ENCODE measurements at places on chromosomes 3 and 15.

GRCh38 chr3:28295898-28296490, 52.5 kb upstream of the ZCWPW2 start:
- no peak for DNase-seq

DNA sequence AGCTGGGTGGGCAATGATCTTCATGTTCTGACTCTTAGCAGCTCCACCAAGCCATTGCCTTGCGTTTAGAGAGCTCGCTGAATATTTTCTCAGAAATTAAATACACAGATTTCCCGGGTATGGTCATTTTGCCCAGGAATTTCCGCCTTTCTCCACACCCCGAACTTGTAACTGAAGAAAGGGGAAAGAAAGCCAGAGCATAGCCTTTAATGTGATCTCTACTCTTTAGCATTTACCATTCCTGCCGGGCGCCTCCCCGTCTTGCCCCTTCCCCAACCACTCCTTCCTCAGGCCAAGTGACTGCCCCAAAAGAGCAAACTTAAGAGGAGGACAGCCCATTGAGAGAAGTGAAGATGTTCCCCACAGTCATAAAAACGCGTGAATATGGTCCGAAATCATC, 53.1 kb downstream of the LMCD1 start:
- no peak for DNase-seq

DNA sequence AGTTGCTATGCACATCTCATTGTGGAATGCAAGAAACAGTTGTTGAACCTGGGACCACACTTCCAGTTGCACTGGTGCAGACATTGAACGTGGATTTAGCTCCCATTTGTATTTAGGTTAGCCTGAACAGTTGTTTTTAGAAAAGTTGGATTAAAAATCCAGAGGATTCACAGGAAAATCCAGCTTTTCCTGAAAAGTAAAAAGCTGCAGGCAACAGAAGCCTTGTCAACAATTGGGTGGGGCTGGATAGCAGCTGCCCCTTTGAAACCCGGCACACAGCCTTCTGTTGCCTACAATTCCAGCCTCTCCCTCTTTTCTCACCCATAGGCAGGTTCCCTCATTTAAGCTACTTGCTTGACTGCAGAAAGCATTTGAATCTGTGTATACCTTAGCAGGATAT, 165.3 kb upstream of the TBL1XR1 start:
- DNase-seq, result no peak

- no peak for DNase-seq
These were observed 68.6 kb downstream of the VGLL4 start for GRCh38 chr3:11574981-11575669.

DNA sequence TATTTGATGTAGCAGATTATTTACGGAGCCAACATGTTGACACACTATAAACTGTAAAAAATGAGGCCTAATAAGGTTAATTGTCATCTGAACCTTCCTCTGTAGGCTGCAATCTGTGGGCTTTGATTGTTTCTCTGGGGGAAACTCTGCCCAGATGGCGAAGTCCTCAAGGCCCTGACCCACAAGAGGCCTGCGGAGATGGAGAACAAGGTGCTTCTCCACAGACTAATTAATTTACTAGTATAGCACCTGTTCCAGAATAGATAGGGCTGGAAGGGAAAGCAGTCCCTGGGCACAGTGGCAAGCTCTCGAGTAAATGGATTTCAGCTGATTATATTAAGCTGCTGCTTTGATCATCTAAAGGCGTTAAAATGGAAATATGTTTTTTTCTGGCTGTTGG, 338.8 kb upstream of the DNAJC19 start:
- DNase-seq, result no peak

- no peak for DNase-seq
These were observed 149.0 kb downstream of the PDZRN3 start for GRCh38 chr3:73475717-73476116.

- DNase-seq, result peak; percentile 65
These were observed 10.7 kb downstream of the GCNT3 start for GRCh38 chr15:59622289-59622688.

DNA sequence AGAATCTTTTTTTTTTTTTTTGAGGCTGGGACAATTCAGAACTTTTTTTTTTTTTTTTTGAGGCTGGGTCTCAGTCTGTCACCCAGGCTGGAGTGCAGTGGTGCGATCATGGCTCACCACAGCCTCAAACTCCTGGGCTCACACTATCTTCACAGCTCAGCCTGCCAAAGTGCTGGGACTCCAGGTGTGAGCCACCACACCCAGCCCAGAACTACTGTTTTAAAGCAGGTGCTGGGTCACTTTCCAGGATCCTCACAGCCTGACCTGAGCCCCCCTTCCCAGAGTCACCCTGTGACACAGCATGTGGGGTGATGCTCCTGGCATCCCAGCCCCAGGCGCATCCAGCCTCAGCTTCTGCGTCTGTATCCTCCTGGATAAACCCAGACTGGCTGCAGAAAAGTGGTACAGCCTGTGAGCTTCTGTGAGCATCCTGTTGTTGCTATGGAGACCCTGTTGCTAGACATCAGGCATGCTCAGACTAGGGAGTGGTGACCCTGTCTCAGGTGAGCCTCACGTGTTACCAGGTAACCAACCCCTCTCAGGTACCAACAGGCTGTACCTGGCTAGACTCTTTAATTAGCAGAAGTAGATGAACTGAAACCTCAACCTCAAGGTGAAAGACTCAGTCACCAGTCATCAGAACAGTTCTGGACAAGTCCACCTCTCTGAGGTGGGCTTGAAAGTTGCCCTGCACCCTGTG, 15.0 kb downstream of the KLF13 start:
- DNase-seq, result no peak

DNA sequence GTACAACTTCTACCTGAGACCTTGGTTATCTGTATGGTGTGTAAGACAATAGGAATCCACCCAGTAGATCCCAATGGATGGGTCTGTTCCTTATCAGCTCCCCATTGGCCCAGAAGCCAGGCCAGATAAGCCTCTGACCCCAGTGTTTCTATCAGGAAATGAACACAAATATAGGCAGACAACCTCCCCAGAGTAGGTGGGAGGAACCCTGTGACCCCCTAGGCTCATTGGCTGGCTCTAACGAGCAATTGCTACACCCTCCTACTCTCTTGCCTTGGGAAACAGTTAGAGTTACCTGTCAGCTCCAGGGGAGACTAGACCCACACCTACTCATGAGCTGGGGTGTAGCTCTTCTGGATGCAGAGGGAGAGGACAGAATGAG, 299.9 kb downstream of the UACA start:
- no peak for DNase-seq

DNA sequence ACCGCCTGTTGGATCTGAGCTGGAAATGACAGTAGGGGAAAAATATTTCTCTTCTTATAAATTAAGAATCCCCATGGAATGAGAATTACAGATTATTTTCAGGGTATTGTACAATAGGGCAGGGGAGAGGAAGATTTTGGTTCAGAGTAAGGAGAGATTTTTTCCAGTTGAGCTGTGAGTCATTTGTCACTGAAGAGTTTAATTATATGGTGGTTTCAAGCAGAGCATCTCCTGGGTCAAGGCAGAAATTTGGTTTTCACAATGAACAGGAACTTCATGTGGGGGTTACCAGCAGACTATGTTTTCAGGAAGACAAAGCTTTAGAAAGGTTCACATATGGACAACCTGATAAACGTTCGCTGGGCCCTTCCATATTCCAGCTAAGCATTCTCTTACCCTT, 182.8 kb upstream of the NR2E3 start:
- no peak for DNase-seq

DNA sequence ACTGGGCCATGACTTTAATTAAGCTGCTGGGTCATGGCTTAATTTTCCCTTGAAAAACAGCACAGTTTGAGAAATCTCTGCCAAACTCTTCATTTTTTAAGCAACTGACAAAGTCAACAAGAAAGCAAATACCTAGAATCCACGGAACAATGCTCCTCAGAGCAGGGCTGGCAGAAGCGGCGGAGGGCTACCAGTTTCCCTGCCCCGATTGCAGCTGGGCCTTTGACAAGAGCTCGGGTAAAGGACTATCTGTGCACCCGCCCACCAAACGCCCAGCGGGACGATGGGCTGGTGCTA, 1.2 kb downstream of the GOLIM4 start:
- DNase-seq, result no peak

DNA sequence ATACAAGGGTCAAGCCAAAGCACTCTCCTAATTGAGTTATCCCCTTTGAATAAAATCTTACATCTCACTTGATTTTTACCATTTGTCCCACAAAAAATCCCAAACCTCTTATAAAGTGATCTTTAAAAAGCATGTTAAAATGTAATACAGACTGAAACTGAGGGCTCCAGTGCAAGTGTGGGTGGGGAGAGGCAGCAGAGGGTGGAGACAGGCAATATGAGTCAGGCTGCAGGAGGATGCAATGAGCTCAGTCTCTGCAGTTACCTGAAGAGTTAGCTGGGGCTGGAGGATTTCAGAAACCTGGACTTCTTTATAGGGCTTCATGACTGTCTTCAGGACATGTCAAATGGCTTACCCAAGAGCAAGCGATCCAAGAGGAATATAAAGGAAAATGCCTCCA, 14.2 kb upstream of the COLQ start:
- peak; percentile 49 for DNase-seq

DNA sequence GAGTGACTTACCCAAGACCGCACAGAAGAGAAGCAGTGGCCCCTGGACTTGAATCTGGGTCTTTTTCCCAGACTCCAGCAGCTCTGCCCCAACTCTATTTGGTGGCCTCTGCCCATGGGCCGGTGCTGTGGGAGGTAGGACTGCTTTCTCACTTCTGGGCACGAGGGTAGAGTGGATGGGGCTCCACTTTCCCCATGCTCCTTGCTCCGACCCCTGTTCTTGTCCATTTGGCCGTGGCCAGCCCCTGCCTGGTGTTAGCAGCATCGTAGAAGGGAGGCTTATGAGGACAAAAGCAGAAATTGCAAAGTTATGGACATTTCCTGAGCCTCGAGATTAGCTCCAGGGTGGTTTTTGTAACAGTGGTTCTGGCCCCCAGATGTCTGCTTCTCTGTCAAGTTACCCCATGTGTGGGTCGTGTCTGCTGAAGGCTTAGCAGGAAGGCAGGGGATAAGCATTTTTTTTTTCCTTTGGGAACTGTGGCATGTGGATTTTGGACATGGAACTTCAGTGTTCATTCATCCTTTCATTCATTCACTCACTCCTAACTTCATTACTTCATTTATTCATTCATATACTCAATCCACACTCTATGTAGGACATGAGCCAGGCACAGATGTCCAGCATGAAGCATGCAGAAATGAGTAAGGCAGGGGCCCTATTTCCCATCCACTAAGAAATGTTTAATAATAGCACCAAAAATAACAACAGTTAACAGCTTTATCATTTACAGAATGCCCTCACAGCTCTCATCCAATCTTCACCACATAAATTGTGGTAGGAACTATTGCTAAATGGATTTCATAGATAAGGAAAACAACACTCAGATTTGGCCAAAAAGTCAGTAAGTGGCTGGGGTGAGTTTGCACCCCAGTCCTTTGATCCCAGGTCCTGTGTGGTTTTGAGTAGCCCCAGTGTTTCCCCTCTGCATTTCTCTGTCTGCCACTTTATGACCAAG, 180.5 kb downstream of the OPA1 start:
- DNase-seq, result no peak

- DNase-seq, result no peak
These were observed 42.4 kb downstream of the CHAC1 start for GRCh38 chr15:40995656-40996055.

GRCh38 chr3:61268644-61269043, 17.4 kb upstream of the FHIT start:
- no peak for DNase-seq

- DNase-seq, result no peak
These were observed 370.1 kb upstream of the ONECUT1 start for GRCh38 chr15:53160092-53160704.

DNA sequence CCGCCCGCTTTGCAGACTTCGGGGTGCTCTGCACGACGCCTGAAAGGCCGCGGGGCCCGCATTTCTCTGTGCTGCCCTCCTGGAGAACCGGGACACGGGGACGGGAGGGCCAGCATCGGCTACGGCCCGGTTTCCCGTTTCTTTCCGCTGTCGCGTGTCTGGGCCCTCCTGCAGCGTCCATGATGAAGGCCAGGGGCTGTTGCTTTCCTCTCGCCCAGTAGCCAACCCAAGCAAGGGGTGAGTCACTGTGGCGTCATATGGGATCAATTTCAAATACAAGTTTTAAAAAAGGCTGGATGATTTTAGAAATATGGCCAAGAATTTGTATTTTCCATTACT, 435 bp downstream of the SLC35G2 start:
- DNase-seq, result peak; percentile 22

- no peak for DNase-seq
These were observed 139.8 kb downstream of the RAB11A start for GRCh38 chr15:66008940-66009562.

GRCh38 chr3:100299016-100299415, 35.5 kb upstream of the NIT2 start:
- DNase-seq, result no peak

- no peak for DNase-seq
These were observed 231.9 kb upstream of the DPPA4 start for GRCh38 chr3:109569135-109569846.

DNA sequence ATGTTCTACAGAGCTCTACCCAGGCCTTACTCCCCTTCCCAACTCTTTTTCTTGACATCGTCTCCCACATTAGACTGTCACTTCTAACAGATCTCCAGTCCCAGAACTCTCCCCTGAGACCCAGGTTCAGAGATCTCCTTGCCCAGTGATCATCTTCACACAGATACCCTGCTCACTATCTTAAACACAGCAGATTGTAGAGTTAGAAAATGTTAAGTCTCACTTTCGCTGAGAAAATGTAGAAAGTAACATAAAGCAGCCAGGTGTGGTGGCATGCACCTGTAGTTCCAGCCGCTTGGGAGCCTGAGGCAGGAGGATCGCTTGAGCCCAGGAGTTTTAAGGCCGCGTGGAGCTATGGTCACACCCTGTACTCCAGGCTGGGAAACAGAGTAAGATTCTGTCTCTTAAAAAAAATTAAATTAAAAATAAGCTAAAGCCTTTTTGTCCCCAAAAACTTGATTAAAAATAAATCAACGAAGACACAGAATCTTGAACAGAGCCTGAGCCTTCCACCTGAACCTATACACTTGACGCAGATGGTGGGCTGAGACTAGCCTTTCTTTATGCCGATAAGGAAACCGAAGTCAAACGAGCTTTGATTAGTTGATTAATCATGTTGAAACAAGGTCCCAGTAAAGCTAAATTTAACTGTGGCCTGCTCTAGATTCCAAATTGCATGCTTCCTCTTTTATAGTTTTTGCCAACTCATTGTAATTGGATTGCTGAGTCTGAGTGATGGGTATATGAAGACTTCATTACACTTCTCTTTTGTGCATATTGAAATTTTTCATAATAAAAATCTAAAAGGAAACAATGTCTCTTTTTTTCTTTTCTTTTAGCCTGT, 31.3 kb upstream of the BLM start:
- no peak for DNase-seq

DNA sequence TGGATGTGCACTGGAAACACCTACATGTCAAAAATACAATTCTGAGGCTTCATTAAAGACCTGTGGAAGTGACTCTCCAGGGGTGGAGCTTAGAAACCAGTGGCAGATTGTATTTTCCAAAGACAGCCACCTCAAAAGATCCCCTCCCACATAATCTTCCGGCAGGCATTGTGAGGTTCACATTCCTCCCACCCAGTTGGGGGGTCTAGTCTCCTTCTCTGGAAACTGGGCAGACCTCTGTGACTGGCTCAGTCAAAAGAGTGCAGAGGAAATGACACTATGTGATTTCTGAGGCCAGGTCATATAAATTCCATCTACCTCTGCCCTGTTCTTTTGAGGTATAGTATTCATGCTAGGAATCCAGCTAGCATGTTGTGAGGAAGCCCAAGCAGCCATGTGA, 1.9 kb upstream of the CFAP92 start:
- no peak for DNase-seq
